ENCODE measurements at places on chromosomes 7 and 10. TPM values are rescaled to one million over a fixed set of nuclear protein-coding genes. Genes with fewer than 3 reads are reported as not detected.

GRCh38 chr7:131689662-131690234, 133.3 kb upstream of the PODXL start:
- DNase-seq = no peak

Gene TRIL
- total RNA-seq = 0.32 TPM

Gene ITIH2
- total RNA-seq = not detected

- no peak for DNase-seq
Observed at GRCh38 chr7:93030605-93031225, 87.1 kb downstream of the SAMD9 start.

DNA sequence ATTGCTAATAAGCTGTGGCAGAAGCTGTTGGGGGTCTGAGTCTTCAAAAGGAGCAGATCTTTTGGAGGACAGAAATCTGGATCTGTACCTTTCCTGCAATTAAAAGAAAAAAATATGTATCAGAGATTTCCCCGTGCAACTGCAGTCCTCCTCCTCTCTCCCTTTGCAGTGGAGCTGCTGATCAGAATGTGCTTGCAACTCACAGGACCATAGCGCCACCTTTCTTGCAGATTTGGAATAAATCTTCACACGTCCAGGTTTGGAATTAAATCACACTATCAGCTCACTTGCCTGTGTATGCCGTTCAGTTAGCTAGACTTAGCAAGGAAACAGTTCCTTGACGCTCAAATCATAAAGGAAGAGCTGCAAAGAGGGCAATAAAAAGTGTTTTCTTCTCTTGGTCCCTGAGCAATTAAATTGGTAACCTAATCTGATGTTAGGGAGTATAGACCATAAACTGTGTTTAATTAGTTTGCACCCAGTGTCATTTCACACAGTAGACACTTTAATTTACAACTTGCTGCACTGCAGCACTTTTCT, 77.4 kb downstream of the PON1 start:
- DNase-seq = peak; percentile 86

Gene LLCFC1
- total RNA-seq = not detected

DNA sequence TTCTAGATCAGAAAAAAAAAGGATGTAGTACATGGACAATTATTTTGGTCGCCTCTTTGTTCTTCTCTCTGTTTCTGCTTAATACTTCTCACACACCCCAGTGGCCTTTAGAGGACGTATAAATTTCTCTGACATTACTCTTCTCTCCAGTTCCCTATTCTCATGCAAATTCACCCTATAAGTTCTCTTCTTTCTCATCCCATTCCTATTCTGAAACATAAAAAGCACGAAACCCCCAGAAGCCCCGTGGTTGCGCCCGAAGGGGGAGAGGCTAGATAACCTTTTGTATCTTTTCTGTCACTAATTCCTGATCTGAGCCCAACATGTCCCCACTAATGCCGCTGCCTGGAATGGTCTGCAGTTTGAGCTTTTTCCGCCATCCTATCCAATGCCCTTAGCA, 136.9 kb downstream of the SKIDA1 start:
- DNase-seq = no peak

Gene IKZF1
- total RNA-seq = not detected

Gene TSPAN33
- total RNA-seq = 0.57 TPM

DNA sequence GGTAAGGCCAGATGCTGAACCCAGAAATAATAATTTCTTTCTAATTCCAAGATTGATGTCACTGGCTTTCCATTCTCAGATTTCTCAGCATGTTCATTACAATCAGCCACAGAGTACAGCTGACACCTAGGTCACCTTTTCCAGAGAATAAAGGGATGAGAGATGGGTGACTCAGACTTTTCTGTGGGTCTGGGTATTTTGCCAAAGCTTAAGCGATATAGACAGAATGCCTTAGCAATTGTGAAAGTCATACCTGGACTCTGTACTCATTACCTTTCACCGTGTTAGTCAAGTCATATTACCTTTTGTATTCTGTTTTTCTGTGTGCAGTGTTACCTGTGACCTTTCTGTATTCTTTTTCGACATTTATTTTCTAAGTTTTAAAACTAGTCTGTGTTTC, 10.6 kb upstream of the PRTFDC1 start:
- peak; percentile 39 for DNase-seq

- peak; percentile 81 for DNase-seq
Observed at GRCh38 chr7:80060218-80060806, 74.3 kb upstream of the GNAI1 start.

GRCh38 chr7:158572000-158572828, 15.4 kb downstream of the PTPRN2 start:
- DNase-seq = peak; percentile 69

GRCh38 chr10:123678376-123678775, 12.2 kb downstream of the GPR26 start:
- DNase-seq = no peak

Gene TRIM50
- not detected for total RNA-seq

Gene DGKI
- 4.2 TPM for total RNA-seq

Gene EVX1
- total RNA-seq = not detected

GRCh38 chr10:75870039-75870645, 438.7 kb downstream of the LRMDA start:
- no peak for DNase-seq

- DNase-seq = no peak
Observed at GRCh38 chr10:19902456-19902855, 86.2 kb downstream of the PLXDC2 start.

Gene PAPOLB
- 0.13 TPM for total RNA-seq

Gene TNPO3
- 70.7 TPM for total RNA-seq

DNA sequence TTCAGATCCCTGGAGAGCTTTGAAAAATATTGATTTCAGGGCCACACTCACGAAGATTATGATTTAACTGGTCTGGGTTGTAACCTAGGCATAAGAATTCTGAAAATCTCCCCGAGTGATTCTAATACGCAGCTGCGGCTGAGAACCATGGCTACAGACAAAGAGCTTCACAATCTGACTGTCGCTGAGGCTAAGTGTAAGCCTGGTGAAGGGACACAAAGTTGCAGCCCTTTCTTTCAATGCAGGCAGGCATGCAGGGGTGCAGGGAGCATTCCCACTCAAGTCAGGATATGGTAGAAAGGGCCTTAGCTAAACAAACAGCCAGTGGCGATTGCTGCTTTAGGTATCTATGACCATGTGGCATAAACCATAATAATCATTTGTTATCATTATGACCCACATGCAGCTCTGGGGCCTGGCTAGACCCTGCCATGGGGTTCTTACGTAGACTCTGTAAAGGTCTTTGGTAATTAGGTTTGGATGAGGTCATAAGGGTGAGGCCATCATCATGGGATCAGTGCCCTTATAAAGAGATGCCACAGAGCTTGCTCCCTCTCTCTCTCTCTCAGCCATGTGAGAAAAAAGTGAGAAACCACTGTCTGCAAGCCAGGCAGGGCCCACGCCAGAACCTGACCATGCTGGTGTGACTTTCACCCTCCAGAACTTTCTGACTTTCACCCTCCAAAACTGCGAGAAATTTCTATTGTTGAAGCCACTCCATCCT, 88.4 kb upstream of the LANCL2 start:
- no peak for DNase-seq

DNA sequence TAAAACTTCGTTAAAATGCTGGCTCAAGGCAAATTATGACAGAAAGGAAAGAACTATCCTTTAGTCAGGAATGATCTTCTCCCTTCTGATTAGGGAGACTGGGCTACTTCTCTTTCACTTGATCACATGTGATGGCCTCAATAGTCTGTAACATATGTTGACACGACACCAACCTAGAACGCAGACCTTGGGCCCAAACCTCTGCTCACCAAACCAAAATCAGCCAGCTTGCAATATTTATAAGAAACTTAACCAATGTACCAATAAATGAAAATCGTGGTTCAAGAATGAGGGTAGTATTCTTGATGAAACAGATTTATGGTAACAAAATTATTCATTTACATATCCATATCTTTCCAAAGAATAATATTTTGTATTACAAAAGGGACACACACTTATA, 361.6 kb downstream of the SORCS1 start:
- DNase-seq = no peak

DNA sequence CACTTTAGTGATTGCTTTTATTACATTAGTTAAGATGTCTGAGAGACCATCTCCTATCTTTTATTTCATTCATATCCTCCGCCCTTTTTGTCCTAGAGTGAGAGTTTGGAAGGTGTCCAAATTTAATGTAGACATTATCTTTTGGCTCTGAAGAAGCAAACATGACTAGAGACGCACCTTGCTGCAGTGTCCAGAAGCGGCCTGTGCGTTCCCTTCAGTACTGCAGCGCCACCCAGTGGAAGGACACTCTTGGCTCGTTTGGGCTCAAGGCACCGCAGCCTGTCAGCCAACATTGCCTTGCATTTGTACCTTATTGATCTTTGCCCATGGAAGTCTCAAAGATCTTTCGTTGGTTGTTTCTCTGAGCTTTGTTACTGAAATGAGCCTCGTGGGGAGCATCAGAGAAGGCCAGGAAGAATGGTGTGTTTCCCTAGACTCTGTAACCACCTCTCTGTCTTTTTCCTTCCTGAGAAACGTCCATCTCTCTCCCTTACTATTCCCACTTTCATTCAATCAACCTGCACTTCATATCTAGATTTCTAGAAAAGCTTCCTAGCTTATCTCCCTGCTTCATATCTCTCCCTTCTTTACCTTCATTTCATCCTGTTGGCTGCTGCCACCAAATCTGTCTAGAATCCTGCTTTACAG, 10.4 kb upstream of the CLCN1 start:
- peak; percentile 53 for DNase-seq

Gene PON1
- not detected for total RNA-seq

DNA sequence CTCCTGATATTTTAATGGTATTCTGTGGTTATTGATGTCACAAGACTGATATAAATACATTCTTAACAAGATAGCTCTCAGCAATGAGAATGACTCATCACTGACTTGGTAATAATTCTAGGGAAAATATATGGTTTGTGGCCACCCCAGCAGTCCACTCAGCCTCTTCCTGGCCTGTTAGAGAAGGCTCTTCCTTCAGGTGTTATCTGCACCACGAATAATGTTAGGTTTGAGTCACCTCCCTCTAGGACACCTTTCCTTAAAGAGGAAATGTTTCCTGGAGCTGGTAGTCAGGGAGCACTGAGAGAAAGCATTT, 163.3 kb downstream of the SVIL start:
- peak; percentile 79 for DNase-seq

Gene PVRIG
- total RNA-seq = not detected

Gene TMEM178B
- total RNA-seq = 0.34 TPM
